ENCODE measurements at places on chromosomes 4 and X. TPM values are rescaled to one million over a fixed set of nuclear protein-coding genes. Genes with fewer than 3 reads are reported as not detected.

The HS6ST2 gene
- 0.36 TPM for total RNA-seq

The FGFR3 gene
- total RNA-seq: 1.4 TPM

The UGT2B7 gene
- not detected for total RNA-seq

The BBS7 gene
- total RNA-seq: 14.7 TPM

The GLRA3 gene
- not detected for total RNA-seq

The AWAT2 gene
- total RNA-seq: under 0.01 TPM

The BCLAF3 gene
- total RNA-seq: 3.3 TPM

The GPM6B gene
- 2.4 TPM for total RNA-seq

The GPR50 gene
- not detected for total RNA-seq

The POU3F4 gene
- not detected for total RNA-seq

The AR gene
- total RNA-seq: 0.75 TPM

The GYPE gene
- not detected for total RNA-seq

The FATE1 gene
- not detected for total RNA-seq

The XAGE1B gene
- not detected for total RNA-seq

The CDS1 gene
- total RNA-seq: 0.09 TPM

The DCX gene
- total RNA-seq: not detected

The BTC gene
- not detected for total RNA-seq

The PGAM4 gene
- not detected for total RNA-seq

The USP26 gene
- total RNA-seq: not detected

The GPRASP1 gene
- total RNA-seq: 2.2 TPM

The HEPH gene
- 0.47 TPM for total RNA-seq

The CT45A10 gene
- not detected for total RNA-seq

The ATP2B3 gene
- total RNA-seq: under 0.01 TPM

The LAP3 gene
- total RNA-seq: 143 TPM

The NAA11 gene
- total RNA-seq: not detected

The LRAT gene
- under 0.01 TPM for total RNA-seq

Data from endothelial cell of coronary artery (primary cell).